ENCODE measurements at places on chromosomes 7 and 10. TPM values are rescaled to one million over a fixed set of nuclear protein-coding genes. Genes with fewer than 3 reads are reported as not detected.

Gene SOSTDC1
- total RNA-seq, result 0.12 TPM

Gene OR2A7
- total RNA-seq, result 4.8 TPM

DNA sequence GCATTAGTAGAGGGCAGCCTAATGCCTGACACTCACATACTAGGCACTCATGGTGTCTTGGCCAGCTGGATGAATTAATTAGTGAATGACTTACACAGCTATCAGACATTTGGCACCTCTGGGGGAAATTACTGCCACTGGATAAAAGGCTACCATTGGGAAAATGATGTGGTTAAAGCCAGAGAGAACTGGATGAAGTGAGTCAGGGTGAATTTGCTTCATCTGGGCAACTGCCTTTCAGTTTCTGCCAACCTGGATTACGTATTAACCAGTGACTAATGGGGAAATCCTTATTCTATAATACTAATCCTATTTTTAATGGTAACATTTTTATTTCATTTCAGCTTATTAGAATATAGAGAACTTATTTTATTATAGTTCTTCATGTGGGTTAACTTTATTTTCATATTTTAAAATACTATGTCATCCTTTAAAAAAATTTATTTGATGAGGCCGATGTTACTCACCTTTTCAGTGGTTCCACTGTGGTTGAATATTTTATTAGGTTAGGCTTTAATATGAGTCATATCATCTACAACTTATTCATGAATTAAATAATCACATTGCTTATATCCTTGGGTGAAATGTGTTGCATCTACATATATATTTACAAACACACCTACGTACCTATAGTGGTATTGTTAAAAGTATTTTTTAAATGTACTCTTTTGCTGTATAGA, 85.6 kb upstream of the CAPZA2 start:
- DNase-seq, result peak; percentile 64

DNA sequence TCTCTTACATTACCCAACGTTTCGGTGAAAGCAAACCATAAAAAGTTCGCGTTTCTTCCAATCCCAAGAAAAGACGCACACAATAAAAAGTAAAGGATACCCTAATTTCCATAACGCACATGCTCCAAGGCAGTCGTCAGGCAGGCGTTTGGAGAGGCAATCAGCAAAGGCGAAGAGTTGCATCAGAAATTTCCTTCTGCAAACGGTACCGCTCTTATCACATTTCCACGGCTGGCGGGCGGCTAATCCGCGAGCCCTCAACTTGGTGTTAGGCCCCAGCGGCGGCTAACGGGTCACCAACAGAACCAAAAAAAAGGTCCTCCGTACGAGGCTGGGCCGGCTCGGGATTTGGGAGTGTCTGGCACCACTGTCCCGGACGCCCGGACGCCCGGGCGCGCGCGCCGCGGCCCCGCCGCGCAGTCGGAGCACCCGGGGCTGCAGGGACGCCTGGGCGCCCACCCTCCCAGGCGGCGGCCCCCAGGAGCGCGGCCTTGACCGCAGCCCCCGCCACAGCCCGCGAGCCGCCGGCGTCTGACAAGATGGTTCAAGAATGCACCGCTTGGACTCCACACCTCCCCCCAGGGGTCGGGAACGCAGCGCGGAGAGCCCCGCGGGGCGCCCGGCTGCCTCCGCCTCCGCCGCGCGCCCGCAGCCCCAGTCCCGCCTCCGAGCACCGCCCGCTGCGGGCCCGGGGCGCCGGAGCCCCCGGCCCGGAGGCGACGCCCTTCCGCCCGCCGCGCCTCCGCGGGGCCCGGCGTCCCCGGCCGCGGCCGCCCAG, 9.8 kb upstream of the GRB10 start:
- DNase-seq, result no peak

DNA sequence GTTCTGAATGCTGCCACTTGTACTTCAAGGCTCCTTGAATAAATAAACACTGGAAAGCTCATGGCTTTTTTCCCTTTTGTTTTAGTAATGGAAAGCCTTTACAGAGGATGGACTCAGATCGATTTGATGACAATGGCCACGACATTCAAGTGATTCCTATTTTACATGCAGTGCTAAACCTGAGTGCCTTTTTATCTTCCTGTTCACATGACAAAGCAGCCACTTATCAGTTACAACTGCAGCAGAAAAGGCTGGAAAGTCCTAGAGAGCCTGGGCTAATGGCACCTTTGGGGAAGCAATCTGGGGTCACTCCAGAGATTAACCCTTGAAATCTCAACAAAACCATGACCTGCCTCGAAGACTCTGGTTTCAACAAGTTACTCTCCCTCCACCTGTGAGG, 249.0 kb upstream of the AUTS2 start:
- no peak for DNase-seq

GRCh38 chr10:61640856-61641255, 21.9 kb upstream of the CABCOCO1 start:
- DNase-seq, result no peak
